Prostate gland (tissue), 2 donors: ENCODE measurements at places on chromosomes 6 and 20.

DNA sequence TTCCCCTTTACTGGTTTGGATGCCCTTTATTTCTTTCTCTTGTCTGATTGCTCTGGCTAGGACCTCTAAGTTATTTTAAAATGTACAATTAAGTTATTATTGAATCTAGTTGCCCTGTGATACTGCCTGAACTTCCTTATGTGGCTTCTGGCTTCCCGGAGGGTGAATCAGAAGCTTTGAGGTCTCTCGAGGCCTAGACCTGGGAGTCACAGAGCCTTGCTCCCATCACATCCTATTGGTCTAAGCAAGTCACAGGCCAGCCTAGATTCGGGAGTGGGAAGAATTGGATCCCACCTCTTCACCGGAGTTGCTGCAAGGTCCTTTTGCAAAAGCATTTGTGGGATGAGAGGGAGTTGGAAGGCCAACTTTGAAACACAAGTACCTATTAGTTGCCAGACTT is 15.2 kb downstream of the BCAS4 start:
- no peak for DNase-seq

- no peak for DNase-seq
Observed at GRCh38 chr6:47715782-47716181, 17.4 kb downstream of the ADGRF4 start.

DNA sequence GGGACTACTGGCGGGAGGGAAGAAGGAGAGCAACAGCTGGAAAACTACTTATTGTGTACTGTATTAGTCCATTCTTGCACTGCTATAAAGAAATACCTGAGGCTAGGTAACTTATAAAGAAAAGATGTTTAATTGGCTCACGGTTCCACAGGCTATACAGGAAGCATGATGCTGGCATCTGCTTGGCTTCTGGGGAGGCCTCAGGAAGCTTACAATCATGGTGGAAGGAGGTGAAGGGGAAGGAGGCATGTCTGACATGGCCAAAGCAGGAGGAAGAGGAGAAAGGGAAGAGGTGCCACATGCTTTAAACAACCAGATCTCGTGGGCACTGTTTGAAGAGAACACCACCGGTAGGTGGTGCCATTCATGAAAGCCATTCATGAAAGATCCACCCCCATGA is 67.3 kb downstream of the GMDS start:
- DNase-seq, result no peak

- DNase-seq, result no peak
Observed at GRCh38 chr6:2020909-2021308, 224.5 kb downstream of the GMDS start.

GRCh38 chr6:105805501-105806023 is 280.6 kb upstream of the PRDM1 start:
- DNase-seq, result no peak

- no peak for DNase-seq
Observed at GRCh38 chr20:35006009-35006408, 50.3 kb downstream of the MYH7B start.
